ENCODE measurements at places on chromosomes 12 and 14.

DNA sequence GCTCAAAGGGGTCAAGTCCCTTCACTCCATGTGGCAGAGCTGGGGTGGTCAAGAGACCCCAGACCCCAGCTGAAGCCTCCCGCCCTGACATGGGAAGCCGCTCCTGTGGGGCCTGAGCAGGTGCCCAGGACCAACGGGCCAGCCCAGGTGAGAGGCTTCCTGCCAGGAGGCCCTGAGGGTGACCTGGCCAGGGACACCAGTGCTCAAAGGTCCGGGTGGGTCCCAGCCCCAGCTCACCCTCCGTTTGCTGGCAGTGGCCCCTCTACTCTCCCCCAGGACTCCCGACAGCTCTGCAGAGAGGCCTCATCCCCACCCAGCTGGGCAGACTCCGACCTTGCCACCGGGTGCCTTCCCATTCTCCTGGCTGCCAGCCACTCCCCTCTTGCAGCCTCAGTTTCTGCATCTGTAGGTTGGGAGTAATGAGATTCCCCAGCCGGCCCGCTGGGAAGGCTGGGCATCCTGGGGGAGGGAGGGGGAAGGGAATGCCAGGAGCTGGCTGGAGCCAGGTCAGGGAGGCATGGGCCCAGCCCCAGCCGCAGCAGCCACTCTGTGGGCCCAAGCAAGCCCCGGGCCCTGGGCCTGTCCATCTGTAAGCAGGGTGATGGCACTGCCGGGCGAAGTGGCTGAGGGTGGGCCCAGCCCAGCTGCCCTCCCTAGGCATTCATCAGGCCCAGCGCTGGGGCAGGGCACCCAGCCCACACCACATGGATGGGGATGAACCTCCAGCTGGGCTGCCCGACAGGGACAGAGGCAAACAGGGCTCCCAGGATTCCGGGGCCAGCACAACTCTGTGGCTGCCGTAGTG is 10.3 kb upstream of the INF2 start:
- DNase-seq, result no peak

GRCh38 chr12:122859303-122860039 is 24.2 kb downstream of the HIP1R start:
- no peak for DNase-seq

DNA sequence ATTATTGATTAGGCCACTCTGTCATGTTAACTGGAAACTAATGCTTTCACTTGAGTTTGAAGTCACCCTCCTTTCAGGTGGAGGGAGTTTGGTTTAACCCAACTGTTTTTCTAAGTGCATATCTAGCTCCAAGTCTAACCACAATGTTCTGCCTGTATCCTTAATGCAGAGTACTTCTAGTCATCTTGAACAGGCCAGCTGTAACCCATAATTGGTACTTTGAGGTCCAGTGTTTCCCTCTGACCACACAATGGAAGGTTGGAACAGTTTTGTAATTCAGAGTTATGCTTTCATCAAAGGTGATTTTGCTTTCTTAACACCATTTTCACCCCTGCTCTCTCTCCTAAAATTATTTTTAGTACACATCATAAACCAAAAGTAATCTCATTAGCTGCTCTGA is 237.2 kb upstream of the DCN start:
- DNase-seq, result no peak

DNA sequence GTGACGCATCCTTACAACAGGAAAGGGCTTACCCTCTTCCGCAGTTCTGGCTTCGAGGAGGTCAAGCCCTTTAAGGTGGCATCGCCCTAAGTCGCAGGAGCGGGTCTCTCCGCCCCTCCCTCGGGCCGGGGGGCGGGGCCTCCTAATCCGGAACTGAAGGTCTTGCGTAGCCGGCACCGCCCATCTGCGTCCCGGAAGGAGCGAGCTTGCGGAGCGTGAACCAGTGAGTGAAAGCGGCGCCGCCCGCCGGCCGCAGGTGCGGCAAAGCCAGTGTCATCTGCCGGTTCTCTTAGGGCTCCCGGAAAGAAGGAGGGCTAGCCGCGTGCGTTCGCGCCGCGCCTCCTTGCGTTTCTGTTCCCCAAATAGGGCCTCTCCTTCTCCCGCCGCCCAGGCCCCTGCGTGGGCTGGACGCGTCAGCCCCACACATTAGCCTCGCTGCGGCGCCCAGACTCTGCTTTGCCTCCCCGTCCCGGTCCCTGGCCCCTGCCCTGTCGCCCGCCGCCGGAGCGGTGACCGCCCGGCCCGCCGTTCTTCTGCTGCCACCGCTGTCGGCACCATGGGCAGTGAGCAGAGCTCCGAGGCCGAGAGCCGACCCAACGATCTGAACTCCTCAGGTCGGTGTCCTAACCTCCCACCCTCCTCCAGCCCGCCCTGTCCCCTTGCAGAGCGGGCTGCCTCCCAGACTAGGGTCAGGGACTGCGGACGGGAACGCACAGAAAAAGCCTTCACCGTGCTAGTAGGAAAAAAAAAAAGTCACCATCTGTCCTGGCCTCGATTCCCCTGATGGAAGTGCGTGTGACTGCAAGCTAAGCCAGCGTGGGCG is at the start of gene BORCS5:
BORCS5 (plus strand) TSS at position 183 of the 823 bp plus-strand sequence; CDS start at position 557, 374 bp downstream.
- peak; percentile 97 for DNase-seq

- DNase-seq, result no peak
Observed at GRCh38 chr12:17372508-17372907, 717.5 kb downstream of the RERGL start.

DNA sequence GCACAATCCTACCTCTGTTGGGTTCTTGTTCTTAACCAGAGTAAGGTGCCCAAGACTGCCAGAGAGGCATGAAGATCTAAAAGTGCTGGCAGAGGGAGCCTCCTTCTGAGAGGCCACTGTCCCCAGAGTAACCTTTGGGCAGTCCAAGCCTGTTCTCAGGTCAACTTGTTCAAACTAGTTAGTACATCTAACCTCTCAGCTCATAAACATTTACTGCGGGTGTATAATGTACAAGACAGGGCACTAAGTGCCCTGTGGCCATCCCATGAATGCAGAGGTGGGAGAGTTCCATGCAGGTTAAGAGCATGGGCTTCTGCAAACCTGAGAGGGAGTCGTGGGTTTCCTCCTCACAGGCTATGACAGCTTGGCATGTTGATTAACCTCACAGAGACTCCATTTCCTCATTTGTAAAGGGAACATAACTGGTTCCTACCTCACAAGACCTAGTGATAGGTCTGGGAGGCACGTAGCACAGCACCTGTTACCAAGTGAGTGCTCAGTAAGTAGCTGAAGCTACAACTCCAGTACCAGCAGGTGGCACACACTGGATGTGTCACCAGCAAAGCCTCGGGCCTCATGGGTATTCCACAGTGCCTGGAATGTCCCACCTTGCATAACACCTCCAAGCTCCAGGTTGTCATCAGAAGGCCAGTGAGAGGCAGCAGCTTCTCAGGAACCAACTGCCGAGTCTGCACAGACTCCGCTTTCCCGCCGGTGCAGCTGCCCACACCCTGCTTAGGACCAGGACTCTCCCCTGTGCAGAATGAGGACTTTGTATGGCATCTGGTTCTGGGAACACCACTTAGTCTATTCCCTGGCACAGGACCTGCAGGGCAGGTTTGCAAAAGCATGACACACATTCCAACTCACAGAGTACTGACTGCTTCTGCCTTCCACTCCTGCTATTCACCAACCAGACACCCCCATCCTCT is 4.4 kb downstream of the VDR start:
- DNase-seq, result no peak
